Trophoblast cell (in vitro differentiated cells and primary cell): ENCODE measurements at places on chromosomes 2 and 18.

DNA sequence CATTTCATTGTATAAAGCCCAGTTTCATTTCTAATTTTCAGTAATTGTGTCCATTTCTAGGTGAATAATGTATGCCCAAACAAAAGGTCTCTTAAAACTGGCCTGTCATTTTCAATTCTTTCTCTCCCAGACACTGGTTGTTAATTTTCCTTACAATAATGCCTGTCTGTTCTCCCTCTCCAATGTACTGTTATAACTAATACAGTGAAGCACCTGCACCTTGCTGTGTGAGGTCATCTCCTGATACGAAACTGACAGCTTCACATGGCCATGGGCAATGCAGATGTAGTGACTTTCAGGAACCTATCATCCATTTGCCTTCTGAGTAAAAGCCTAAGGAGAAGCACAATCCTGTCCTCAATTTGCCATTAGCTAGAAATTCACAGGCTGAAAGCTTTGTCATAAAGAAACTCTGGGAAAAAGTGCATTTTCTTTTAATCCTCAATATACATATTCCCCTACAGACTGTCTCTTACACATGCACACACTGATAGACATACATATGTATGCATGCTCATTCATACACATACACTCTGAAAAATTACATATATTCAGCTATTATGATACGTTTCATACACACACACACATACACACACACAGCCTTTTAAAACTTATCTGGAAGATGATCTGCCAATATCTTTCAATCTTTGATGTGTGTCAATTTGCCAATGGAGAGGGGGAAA lies 1030.3 kb downstream of the TDRD15 start:
- DNase-seq: no peak
- no peaks in the 10 kb centered on the region for H3K36me3 ChIP-seq
- no peaks in the 10 kb centered on the region for H3K4me1 ChIP-seq
- H3K27ac ChIP-seq: no peak overlapping the region
- H3K4me3 ChIP-seq: no peak overlapping the region

- H3K27me3 ChIP-seq: no peaks in the 10 kb centered on the region
- H3K4me1 ChIP-seq: peaks cover 11% of the 10 kb centered on the region
- peaks cover 3% of the 10 kb centered on the region for H3K36me3 ChIP-seq
- H3K27ac ChIP-seq: no peak overlapping the region
Observed at GRCh38 chr2:88698498-88699233, 7.2 kb downstream of the RPIA start.

GRCh38 chr18:3626929-3627458 lies 177.0 kb downstream of the TGIF1 start:
- no peak overlapping the region for H3K4me3 ChIP-seq
- H3K4me1 ChIP-seq: peaks cover 9% of the 10 kb centered on the region
- no peaks in the 10 kb centered on the region for H3K36me3 ChIP-seq
- H3K27me3 ChIP-seq: no peaks in the 10 kb centered on the region

GRCh38 chr2:221267773-221268425 lies 304.2 kb downstream of the EPHA4 start:
- DNase-seq: no peak
- no peaks in the 10 kb centered on the region for H3K4me1 ChIP-seq
- H3K27ac ChIP-seq: no peak overlapping the region
- no peaks in the 10 kb centered on the region for H3K27me3 ChIP-seq
- no peak overlapping the region for H3K4me3 ChIP-seq

DNA sequence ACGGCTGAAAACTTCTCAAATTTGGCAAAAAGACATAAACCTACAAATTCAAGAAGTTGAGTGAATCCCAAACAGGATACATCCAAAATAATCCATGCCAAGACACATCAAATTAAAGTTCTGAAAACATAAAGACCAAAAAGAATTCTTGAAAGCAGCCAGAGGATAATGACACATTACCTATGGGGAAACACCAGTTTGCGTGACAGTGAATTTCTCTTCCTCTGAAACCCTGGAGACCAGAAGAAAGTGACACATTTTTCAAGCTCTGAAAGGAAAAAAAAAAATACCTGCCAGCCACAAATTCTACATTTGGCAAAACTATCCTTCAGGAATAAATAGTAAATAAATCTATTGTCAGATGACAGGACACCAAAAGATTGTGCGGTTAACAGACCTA lies 86.0 kb upstream of the AFF3 start:
- H3K27ac ChIP-seq: no peak overlapping the region
- no peaks in the 10 kb centered on the region for H3K27me3 ChIP-seq
- no peaks in the 10 kb centered on the region for H3K4me1 ChIP-seq
- DNase-seq: no peak
